ENCODE measurements at places on chromosomes 3 and 15.

DNA sequence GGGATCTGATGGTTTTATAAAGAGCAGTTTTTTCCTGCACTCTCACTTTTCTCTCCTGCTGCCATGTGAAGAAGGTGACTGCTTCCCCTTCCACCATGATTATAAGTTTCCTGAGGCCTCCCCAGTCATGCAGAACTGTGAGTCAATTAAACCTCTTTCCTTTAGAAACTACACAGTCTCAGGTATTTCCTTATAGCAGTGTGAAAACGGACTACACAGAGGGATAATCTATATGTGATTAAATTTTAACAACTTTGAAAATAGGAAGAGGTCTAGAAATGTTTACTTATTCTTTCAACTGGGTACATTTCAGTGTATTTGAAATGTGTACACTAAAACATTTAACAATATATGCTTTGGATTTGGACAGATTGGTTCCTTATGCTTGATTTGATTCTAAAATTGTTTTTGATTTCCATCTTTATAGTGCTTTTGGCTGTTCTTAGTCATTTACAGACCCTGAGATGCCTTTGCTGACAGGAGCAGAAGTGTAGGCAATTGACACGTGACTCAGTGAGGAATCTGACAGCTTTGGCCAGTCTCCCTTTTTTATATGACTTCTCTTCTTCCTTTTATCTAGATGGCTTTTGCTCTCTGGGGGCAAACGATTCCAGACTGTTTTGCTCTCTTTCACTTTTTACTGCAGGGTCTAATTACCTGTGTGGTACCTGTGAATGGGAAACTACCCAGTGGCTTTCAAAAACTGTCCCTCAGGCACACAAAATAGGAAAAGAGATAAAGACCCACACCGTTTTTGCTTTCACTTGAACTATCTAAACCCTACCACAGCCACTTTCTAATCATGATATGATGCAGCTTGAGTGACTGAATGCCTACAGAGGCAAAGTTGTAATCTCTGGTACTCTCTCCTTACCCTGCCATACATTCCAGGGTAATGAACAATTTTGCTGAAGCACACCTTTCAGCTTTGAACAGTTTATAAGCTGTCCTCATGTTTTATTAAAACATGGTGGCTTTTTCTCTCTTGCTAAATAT is 422.6 kb downstream of the ROBO1 start:
- DNase-seq, result no peak

DNA sequence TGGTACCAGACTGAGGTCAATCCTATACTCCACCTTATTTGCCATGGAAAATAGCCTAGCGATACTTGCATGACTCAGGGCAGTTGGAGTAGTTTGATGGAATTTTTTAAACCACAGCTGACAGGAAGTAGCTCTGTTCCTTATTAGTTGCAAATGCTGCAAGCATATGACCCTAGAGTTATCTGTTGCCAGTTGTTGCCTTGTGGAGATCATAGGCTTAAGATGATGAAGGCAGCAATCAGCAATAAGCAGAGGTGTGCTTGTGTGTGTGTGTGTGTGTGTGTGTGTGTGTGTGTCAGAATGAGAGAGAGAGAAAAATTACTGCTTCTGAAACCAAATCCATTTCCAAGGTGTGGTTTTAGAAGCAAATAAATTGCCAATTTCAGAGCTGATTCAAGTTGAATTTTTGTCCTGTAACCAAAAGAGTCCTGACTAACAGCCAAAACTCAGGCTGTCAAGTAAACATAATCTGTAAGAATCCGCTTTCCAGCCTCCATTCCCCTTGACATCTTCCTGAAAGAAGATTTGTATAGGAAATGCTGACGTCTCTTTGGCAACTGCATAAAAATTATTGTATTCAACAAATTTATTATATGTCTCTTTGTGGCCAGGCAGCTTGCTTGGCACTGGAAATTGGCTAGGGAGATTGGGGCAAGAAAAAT is 141.2 kb downstream of the SERPINI1 start:
- DNase-seq, result peak; percentile 7

DNA sequence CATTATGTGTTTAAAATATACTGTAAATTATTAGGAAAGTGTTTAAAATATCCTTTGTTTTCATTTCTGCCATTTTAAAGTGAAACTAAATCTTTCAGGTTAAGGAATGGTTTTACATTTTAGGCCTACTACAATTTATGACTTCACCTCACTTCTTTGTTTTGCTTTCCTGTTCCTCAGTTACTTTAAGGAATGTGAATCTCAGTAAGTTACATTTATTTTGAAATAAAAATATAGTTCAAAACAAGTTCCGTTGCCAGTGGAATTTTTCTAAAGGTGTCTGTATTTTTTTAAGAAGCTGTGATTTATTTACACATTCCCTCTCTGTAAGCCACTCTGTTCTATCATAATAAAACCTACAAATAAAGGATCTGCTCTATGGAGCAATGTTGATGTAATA is 630.9 kb upstream of the AGTR1 start:
- DNase-seq, result no peak

GRCh38 chr3:23135026-23135785 is 67.9 kb upstream of the UBE2E2 start:
- no peak for DNase-seq

- no peak for DNase-seq
Measured at GRCh38 chr15:60917461-60918145, 311.5 kb downstream of the RORA start.

GRCh38 chr3:81198216-81198615 is 563.2 kb downstream of the GBE1 start:
- DNase-seq, result no peak

GRCh38 chr3:174153871-174154270 is 705.3 kb upstream of the NAALADL2 start:
- no peak for DNase-seq

GRCh38 chr15:98121536-98121935 is 161.0 kb downstream of the ARRDC4 start:
- DNase-seq, result no peak

- DNase-seq, result no peak
Measured at GRCh38 chr15:69359722-69360121, 54.4 kb upstream of the KIF23 start.

- no peak for DNase-seq
Measured at GRCh38 chr3:158419820-158420653, 151.0 kb upstream of the MLF1 start.

DNA sequence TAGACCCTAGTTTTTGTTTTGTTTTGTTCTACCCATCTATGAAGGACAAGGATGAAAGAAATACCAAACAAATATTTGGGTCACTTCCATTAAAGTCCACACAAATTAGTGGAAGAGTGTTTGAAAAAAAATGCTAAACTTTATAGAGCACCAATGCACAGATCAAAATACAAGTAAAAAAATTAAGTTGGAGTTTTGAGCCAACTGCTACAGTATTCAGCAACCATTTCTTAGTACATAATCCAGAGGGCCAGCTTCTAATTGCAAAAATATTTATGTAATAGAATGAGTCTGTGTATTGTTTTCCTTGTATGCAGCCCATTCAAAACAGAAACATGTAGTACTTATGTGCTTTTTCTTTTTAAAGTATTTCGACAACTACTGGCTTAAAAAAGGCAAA is 121.1 kb downstream of the CBLB start:
- no peak for DNase-seq

- no peak for DNase-seq
Measured at GRCh38 chr3:22885574-22886341, 317.4 kb upstream of the UBE2E2 start.

DNA sequence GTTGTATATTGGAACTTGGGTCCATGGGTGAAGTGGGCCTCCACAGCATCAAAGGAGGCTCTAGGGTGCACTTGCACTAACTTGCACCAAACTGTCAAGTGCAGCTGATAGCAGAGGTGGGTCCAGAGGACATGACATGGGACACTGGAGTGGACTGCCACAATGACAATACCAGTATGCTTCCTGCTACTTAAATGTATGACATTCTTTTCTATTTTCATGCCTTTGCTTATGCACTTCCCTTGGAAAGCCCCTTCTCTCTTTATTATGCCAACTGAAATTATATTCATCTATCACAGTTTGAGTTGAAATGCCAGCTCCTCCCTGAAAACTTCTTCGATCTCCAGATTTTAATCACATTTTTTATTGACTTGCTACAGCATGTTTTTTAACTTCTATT is 101.8 kb downstream of the CFAP20DC start:
- no peak for DNase-seq

- no peak for DNase-seq
Measured at GRCh38 chr3:112460519-112461195, 38.6 kb downstream of the BTLA start.

DNA sequence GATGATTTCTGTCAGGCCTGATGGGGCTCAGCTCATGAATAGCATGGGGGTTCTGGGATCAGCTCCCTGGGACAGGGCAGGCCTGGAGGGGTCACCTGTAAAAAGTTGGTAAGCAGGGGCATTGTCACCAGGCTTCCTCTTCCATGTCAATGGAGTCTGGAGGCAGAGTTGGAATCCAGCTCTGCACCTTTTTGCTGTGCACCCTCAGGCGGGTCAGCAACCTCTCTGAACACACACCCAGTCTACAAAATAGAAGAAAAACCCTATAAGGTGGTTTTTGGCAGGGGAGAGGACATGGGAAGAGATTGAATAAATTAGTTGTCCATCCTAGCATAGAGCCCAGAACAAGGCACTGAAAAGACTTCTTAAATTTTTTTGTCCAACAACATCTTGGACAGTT is 77.2 kb upstream of the NR2E3 start:
- DNase-seq, result no peak

DNA sequence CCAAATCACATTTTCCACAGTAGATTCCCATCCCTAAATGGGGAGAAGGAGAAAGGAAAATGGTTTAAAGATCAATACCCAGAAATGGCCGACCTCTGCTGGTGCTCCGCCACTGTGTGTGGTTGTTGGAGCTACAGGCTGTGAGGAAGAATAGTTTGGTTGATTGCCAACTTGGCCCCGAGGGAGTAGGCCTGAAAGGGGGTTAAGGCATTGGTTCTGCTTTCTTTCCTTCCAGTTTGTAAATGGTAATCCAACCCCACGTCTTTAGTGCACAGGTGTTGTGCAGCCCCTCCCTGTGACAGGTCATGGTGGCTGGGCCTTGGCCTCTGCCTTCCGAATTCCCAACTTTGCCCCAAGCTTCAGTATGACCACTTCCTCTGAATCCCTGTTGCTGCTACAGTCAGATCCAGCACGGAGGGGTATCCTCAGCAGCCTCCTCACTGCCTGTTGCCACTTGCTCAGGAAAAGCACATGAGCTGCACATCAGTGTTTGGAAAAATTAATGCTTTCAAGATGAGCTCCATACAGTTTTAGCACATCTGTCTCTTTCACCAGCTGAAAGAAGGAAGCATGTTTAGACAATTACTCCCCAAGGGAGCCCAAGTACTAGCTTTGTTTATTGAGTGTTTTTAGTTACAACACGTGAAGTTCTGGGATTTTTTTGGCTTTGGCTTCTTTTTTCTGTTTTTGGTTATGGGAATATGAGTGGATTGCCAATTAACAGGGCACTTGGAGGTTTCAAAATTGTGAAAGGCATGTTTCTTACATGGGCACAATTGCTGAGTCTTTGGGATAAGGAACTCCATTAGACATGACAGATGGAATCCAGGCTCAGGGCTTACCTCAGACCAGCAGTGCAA is 92.3 kb upstream of the ROPN1 start:
- no peak for DNase-seq

DNA sequence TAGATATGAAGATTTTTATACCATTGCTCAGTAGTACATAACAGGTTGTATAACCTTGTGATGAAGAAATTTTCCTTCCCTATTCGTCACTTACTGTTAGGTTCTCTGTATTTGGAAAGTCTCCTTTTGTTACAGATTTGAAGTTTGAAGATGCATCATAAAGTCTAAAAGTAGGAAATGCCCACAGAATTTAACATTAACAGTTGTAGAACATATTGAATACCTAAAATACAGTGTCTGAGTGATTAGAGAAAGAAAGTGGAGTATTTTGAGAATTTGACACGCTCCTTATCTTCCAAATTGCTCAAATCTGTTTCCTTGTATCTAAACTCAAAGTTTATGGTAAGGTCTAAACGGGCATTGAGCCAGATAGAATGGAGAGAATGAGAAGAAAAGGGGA is 111.3 kb downstream of the MBNL1 start:
- no peak for DNase-seq

DNA sequence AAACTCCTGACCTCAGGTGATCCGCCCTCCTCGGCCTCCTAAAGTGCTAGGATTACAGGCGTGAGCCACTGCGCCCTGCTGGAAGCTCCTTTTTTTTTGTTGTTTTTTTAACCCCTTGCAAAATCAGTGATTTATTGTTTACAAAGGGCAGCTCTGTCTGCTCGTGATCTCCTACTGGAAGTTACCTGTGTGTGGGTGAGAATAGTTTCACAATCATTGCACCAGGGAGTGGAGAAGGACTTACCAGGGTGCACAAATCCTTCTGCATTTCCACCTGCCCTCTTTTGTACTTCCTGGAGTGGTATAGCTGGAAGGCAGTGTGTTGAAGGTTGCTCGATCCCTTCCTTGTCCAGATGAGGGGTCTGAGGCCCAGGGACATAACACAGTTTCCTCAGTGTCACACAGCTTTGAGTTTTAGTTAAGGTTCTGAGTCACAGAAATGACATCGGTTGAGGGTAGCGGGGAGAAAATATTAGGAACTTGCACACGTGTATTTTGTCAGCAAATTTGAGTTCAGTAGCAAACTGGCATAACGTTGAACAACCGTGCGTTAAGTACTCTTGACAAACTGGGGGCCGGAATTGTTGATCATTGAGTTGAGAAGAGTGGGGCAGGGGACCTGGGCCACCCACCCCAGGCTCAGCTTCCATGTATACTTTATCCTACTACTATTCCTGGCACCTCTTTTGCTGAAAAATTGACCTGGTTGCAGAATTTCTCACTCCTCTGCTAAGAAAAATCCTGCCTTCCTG is 11.3 kb upstream of the TRAK1 start:
- peak; percentile 44 for DNase-seq

DNA sequence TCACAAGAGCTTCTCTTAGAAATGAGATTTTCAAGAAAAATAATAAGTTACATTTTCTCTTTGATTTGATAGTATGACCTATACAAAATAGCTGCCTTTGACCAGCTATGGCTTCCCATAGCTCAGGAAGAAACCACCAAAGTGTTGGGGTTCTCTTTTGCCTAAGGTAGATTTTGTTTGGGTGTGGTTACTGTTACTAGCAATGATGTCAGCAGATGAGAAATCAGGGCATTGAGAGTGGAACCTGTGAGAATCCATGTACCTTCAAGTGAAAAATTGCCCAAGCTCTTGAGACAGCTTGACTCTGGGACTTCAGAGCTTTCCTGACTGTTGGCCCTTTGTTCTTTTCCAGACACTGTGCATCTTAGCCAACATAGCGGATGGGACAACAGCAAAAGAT is 45.6 kb downstream of the NME9 start:
- DNase-seq, result no peak

GRCh38 chr3:195394024-195394423 is 48.8 kb downstream of the ACAP2 start:
- no peak for DNase-seq
